HL-60 (cell line): ENCODE measurements at places on chromosomes 5 and 9.

DNA sequence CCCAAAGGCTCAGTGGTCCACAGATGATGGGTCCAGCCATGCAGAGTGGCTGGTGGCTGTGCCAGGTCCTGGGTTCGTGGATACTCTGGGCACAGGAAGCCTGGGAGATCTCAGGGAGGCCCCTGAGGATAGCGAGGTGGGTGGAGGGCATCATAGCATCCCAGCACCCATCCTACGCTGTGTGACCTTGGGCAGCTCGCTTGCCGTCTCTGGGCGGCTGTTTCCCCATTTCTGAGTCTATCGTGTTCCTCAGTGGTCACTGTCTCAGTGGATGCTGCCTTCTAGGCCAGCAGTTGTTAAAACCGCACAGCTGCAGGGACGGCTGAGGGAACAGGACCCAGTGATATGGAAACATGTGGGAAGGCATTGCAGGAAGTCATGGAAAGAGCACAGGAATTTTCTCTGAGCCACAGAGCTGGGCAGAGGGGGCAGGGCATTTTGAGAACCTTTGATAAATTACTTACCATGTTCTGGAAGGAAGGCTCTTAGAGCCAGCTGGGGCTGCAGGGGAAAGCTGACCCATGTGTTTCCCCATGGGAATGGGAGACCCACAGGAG, 86.4 kb upstream of the COL5A1 start:
- DNase-seq, result no peak

GRCh38 chr5:124297826-124298225, 448.6 kb downstream of the ZNF608 start:
- DNase-seq, result no peak

DNA sequence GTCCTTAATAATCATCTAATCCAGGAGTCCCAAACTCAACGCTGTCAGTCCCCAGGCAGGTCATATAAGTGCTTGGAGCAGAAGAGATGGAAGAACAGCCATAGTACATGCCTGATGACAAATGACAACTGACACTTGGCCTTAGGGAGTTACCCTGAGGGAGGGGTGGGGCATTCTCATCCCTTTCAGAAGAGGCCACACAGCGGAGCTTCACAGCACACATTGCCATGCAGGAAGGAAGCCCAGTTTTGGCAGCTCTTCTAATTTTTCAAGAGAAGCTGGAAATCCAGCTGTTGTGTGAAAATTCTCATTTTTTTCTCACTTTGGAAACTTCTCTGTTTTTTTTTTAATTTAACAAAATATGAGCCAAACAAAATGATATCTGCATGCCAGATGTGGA, 89.0 kb downstream of the ASTN2 start:
- no peak for DNase-seq

GRCh38 chr9:35993976-35994720, 36.2 kb upstream of the OR2S2 start:
- no peak for DNase-seq

DNA sequence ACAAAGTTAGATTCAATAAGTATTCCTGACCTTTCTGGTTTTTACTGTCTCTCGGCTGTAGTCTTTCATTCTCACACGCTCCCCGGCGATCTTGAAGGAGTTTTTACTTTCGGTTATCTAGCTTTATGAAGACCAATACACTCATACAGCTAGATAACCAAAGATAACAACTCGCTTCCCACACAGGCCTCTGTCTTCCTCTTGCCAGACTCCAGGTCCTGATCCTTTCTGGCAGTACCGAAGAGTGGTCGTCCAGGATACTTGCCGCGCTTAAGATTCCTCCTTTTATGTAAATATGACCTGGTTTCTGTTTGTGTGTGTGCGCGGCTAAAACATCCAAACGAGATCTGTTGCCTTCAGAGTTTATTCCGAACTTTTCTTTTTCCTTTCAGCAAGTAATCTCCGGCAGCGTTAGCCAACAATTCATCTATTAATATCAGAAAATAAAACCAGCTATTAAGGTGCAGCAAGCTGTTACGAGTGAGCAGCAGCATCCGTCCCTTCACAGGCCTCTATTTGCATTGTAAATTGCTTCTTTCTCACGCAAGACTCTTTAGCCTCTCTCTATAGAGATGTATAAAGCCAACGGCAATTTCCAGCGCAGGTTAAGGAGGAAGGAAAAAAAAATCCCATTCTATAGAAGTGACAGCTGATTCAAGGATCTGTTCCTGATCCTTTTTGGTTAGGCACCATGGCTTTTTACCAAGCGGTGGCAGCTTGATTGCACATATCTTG, 216.1 kb downstream of the MEF2C start:
- no peak for DNase-seq

DNA sequence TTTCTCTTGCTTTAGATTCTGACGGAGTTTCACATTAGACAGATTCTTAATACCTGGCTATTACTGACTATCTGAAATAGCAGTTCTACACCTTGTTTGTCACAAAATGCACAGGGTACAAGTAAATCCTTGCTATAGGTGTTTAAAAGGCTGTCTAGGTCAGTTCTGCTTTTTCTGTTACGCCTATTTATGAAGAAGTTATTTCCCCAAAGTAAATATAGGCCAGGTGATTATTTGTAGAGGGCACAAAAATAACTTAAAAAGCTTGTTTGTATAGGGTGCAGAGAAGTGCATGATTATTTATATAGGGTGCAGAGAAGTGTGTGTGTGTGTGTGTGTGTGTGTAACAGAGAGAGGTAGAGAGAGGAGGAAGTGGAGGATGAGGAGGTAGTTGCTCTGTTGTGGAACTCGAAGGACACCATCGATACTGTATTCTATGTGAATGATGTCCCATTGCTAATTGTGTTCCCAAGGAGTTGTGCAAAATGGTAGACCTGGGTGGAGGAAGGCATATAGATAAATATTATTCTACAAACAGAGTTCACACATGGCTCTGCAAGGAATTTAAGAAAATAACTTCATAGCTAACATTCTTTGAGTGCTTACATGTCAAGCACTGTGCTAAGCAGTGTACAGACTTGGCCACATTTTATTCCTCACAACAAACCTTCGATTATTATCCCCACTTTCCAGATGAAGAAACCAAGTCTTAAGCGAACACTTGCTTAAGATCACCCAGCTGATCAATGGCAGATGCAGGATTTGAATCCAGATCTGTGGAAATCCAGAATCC, 96.3 kb upstream of the EQTN start:
- no peak for DNase-seq

DNA sequence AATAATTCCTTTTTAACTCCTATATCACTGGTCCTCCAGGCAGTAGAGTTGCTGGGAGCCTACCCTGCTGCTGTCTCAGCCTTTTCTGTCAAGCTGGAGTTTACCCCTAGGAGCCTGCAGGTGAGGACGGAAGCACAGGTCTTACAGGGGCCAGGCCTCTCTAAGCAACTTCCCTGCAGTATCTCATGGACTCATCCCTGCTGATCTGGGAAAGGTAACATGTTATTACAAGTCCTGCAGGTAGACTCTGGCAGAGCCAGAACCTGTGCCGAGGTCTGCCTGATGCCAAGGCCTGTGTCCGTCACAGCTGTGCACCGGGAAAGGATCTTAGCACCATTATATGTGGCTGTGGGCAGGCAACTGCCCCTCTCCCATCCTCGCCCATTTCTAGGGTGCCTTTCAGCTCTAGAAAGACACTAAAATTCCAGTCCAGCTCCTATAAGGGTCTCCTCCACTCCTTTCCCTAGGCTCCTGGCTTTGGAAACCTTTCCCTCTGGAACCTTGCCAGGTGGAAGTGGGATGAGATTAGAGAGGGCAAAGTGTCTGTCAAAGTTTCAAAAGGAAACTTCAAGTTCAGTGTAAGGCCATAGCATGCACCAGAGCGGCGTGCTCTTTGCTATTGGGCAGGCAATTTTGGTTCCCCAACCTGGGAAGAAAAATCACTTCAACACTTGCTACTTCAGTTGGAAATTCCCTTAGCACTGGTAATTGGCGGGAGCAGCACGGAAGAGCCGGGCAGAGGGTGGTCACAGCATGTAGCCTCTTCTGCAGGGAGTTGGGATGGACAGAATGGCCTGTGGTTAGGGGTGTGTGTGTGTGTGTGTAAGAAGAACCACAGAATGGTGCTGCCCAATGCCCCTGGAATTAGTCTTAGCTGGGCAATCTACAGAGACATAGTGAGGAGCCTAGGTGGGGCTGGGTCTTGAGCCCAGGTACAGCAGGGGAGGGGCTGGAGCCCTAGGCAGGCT, 17.5 kb downstream of the TMEM171 start:
- no peak for DNase-seq

DNA sequence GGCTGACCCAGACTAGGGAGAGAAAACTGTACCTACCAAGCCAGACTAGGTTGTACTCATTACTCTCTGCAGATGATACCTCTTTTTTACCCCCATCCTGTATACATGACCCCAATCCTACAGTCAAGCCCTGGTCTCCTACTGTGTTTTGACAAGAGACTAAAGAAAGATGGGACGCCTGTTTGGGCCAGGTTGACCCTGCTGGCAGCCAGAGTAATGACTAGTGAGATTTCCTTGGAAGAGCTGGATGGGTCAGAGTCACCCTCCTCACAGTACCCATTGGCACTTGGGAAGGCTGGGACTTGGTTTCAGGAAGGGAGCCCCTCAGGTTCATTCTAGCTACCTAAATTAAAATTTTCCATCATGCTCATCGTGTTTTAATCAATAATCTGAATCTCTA, 89.7 kb upstream of the NR4A3 start:
- no peak for DNase-seq
